ENCODE measurements at places on chromosomes 5 and 9.

DNA sequence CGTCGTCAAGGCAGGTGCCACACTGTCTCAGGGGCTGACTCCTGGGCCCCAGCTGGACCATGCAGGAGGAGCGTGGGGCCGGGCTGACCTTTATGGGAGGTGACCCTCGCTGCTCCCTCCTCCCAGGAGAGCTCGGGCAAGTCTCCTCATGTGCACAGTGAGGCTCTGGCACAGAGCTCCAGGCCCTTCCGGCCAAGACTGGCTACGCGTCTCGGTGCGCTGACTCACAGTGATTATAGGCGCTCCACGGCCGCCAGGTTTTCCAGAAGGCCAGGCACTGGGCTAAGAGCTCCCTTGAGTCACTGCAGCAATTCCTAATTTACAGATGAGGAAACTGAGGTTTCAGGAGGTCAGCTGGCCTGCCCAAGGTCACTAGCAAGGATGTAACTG lies 47.4 kb downstream of the VAV2 start:
- DNase-seq, result no peak

DNA sequence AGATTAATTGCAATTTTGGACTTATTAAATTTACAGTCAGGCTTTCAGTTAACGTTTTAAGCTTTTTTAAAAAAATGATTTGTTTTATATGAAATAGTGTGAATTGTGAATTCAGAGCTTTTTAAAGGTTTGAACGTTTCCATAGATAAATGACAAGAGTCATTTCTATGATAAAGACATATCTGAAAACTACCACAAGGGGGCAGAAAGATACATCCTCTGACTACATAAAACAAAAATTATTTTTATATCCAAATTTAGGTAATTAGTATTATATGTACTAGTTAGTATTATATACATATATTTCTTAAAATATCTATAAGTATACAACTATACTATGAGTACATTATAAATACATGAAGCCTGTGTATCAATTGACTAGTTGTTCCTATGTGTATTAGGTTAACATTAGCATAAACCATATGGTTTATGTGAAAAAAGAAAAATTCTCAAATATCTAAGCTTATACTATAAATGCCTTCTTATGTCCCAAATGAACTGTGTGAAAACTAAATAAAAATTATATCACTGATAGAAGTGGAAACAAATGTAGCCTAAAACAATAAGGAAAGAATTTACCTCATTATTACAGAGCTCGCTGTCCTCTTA lies 155.2 kb downstream of the MEF2C start:
- DNase-seq, result no peak

GRCh38 chr5:93724791-93725190 lies 16.6 kb downstream of the POU5F2 start:
- DNase-seq, result no peak

GRCh38 chr9:97519441-97519970 lies 18.0 kb downstream of the TMOD1 start:
- DNase-seq, result no peak

DNA sequence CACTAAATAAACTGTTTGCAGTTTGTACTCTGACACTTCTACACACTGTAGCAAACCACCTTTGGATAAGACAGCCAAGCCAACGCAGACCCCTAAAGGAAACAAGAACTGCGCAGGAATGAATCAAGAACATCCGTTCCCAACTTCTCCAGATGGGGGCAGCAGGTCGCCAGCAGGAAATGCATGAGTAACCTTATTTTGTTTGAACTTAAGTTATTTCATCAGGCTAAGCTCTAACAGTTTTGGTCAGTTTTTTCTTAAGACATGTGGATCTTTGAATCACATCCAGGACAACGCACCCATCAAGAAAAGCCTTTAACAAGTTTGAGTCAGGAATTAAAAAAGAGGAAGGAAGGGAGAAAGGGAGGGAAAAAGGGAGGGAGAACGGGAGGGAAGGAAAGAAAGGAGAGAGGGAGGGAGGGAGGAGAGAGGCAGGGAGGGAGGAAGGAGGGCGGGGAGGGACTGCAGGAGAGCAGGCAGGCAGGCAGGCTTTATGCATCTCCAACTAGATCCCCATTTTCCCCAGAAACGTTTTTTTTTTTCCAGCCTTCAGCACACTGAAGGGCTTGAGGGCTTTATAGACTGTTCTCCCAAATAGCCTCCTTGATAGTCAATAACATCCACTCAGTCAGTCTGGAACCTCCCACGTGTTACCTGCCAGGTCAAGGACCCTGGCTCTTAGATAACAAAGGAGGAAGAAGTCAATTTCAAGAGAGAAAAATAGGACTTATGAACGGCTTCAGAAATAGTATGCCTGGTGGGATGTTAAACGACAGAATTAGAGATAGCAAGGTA lies 22.2 kb downstream of the BHMT start:
- DNase-seq, result peak; percentile 62

DNA sequence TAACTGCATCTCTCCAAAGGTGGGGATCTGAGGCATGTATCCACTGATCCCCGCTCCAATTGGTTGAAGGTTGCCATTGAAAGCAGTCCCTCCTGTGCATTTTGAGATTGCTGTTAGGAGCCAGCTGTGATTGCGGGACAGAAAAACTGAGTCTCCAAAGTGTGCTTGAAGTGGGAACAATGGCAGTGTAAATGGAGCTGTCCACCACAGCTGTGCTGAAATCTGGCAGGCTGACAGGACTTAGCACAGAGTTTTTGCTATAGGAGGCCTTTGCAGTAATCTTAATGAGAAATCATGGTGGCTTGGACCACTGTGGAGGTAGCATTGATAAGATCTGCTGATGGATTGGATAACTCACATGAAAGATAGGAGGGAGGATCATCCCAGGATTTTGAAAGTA lies 3.3 kb downstream of the RNF20 start:
- DNase-seq, result no peak

DNA sequence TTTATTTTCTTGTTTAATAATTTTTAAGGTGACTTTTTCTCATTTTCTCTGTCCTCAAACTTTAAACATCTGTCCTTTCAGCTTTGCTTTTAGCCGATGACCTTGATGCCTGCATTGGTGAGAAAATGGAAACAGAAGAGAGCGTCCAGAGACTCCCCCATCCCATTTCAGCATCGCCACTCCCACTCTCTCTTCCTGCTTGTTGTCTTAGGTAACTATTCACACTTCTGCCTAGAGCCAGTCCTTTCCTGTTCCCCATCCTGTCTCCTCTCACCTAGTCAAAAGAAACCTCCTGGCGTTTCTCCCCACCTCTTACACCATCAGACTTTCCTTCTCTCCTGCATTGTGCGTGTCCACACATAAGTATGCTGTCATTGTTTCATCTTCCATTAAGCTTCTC lies 124.6 kb downstream of the MAST4 start:
- DNase-seq, result no peak

- DNase-seq, result no peak
Observed at GRCh38 chr5:54463713-54464112, 8.2 kb downstream of the HSPB3 start.

GRCh38 chr9:136587145-136587943 lies 41.5 kb upstream of the NOTCH1 start:
- DNase-seq, result no peak

DNA sequence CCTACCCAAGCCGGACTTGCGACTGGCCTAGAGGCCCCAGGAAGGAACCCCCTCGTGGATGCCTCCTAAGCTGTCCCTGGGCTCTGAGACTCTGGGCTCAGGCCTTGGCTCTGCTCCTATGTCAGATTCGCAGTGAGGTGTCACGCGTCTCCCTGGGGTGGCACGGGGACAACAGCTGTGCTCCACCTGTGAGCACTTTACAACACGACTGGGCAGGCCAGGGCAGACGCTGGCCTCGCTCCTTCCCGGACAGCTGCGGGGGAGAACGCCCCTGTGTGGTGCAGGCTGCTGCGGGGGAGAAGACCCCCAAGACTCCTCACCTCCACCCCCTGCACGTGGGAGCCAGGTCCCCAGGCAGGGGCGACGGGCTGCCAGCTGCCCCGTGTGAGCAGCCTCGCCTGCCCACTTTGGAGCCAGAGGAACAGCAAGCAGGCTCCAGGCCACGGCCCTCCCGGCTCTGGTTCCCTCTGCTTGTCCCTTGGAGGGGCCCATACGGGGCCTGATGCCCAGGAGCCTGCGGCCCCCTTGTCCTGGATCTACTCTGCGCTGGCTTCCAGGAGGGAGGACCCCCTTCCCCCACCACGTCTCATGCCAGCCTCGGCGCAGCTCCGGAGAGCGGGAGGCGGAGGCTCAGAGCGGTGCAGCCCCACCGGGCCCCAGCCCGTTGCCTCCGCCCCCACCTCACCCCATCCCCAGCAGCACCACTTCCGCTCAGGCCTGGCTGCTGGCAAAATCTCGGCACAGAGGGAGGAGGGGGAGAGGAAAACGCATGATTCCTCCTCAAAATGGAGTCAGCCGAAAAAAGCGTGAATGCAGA lies 36.0 kb downstream of the SARDH start:
- peak; percentile 56 for DNase-seq

DNA sequence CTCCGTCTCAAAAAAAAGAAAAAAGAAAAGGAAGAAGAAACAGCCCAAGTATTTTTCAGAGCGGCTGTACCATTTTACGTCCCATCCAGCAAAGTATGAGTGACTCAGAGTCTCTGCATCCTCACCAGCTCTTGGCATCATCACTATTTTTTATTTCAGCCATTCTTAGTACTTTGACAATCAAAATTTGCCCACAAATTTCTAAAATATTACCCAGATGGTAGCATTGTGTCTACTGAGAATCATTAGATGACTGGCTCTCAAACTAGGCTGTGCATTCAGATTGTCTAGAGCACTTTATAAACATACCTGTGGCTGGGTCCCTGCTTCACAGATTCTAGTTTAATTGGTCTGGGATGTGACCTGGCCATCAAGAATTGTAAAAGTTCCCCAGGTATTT lies 21.6 kb upstream of the MELK start:
- DNase-seq, result no peak

- no peak for DNase-seq
Observed at GRCh38 chr9:81855538-81855937, 72.7 kb upstream of the SPATA31D4 start.

GRCh38 chr9:112532427-112532826 lies 45.8 kb downstream of the KIAA1958 start:
- DNase-seq, result no peak

DNA sequence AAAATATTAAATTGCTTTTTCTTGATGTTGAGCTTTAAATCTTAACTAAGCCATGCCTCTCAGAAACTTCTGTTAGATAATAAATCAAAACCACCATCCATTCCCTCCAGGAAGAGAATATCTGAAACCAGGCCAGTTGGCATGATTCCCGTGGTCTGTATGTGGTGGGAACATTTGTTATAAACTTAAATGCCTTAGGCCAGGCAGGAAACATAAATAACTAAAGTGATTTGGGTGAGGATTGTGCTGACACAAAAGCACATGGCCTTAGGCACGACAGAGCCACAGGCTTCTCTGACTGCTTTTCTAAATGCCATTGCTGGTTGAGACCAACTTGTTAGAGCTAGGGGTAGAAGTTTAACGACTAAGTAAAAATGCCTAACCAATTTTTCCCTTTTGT lies 255.9 kb downstream of the GABRG2 start:
- no peak for DNase-seq

GRCh38 chr9:99201603-99202002 lies 20.1 kb downstream of the ALG2 start:
- no peak for DNase-seq

DNA sequence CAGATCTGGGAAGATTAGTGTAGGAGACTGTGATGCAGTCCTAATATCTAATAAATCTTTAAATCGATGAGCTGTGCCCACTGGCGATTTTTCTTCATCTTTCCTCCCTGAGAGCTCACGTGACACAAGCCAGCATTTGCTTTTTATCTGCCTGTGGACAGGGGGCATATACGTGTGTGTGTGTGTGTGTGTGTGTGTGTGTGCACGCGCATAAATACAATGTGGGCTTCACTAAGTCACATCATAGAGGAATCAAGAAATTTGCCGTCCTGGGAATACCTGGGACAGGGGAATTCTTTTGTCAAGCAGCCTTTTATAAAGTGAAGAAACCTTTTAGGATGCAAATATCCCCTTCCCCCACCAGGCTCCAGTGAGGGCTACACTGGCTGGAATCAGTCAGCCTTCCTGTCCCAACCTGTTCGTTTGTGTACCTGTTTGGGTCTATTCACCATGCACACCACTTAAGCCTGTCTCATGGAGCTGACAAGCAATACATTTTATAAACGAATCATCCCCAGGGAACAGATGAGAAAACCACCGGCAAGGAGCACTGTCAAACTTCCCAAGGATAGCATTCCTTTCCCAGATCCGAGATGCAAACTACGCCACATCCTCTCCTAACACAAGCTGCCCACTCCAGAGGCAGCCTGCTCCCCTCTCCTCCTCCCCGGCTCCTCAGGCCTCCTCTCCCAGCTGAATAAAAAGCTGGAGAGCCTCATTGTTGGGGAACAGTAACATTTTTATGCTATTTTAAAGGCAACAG lies 2.7 kb downstream of the EPB41L4B start:
- no peak for DNase-seq

DNA sequence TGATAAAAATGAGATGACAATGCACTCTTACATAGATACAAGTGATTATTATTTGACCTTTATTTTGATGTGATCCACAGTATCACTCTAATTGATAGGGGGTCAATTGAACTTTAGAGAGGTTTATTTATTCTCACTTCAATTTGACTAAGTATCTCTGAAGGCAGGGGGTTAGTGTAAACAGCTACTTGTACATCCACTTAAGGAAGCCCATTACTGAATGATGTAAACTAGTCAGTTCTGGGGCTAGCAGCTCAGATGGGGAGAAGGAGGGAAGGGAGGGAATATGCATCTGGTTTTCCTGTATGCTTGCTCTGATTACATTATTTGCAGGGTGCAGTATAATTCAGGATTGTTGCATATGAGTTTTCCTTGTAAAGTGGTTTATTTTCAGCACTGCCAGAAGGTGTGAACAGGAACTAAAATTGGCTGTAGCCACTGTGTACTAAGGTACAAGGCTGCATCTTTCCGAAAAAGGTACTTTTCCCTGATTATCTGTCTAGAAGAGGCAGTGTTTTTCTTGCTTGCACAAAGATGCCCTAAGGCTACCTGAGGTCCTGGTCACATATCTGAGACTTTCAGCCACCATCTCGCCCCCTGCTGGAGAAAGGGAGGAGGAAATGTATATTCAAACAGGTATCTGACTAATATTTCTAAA lies 51.2 kb downstream of the MRPS27 start:
- DNase-seq, result peak; percentile 47

DNA sequence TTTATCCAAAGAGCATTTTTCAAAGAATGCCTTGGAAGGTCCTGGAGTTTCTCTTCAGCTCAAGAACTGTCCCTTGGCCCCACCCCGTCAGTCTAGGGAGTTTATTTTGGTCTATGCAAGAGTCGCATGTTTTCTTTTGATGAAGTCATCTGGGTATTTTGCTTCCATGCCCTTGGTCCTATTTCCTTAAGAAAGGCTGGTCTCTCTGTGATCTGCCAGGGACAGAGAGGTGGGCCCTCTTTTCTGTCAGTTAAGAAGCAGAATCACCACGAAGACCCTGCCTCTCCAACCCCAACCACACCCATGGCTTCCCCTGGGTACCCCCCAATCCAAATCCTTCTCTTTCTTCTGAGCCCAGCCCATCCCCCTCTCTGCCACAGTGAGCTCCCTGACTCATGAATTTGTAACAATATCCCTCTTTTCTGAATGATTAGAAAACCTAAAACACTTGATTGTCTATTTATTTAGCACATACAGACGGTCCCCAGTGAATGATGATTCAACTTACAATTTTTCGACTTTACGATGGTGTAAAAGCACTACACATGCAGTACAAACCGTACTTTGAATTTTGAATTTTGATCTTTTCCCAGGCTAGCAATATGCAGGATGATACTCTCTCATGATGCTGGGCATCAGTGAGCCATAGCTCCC lies 163.5 kb upstream of the ADRA1B start:
- no peak for DNase-seq

All from activated CD8-positive, alpha-beta memory T cell treated with anti-CD3 and anti-CD28 coated beads, Interleukin-2, amount 50 U/mL, for 4 hours (primary cell).